Activated CD4-positive, alpha-beta T cell treated with anti-CD3 and anti-CD28 coated beads, Interleukin-2, amount 10 ng/mL, durations not matched to agents 24 days and 14 days (primary cell): ENCODE measurements at places on chromosomes 4 and X. TPM values are rescaled to one million over a fixed set of nuclear protein-coding genes. Genes with fewer than 3 reads are reported as not detected.

The STPG2 gene
- total RNA-seq: not detected in 2 replicates

The TLR3 gene
- total RNA-seq: not detected in 2 replicates

The GLRA2 gene
- not detected in 2 replicates for total RNA-seq

The RAI2 gene
- 0.14 and 0.16 TPM in 2 replicates for total RNA-seq

The BCLAF3 gene
- 4.4 and 5.6 TPM in 2 replicates for total RNA-seq

The IL9R gene
- total RNA-seq: 8.5 and 8.7 TPM in 2 replicates

DNA sequence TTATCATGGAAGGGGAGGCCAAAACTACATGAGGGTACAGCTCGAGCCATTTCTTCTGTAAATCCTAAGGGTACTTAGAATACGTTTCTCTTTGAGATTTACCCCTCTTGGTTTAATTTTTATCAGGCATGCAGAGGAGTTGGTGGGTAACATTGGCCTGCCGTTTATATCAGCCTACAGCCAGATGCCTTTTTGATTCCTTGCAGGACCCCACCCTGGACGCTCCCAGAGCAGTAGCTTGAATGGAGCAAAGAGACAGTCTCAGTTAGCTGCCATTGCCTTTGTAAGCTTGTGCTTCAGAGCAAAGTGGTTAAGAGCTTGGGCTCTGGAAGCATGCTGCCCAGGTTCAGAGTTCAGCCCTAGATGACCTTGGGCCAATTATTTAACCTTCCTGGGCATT, 9.0 kb downstream of the DOCK11 start:
- no peaks in the 10 kb centered on the region for H3K27me3 ChIP-seq
- H3K4me1 ChIP-seq: peaks cover 26% of the 10 kb centered on the region
- no peak overlapping the region for H3K4me3 ChIP-seq
- DNase-seq: no peak
- H3K27ac ChIP-seq: no peak overlapping the region

DNA sequence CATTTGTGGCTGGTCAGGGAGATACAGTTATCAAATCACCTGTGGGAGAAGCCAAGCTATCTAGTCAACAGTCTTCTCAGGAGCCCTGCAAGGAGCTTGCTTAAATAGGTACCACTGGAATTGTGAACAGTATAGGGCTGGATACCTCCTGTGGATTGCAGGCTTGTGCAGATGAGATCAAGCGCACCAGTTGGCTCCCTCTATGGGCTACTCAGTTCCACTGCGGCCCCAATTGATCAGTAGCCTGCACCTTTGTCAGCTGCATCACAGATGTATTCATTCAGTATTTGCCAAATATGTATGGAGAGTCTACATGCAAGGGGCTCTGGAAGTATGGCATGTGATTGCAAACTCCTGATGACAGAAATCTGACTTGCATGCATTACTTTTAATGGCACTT, 28.6 kb downstream of the TEX13A start:
- no peaks in the 10 kb centered on the region for H3K36me3 ChIP-seq
- no peak for DNase-seq
- no peaks in the 10 kb centered on the region for H3K4me1 ChIP-seq
- no peak overlapping the region for H3K27ac ChIP-seq

DNA sequence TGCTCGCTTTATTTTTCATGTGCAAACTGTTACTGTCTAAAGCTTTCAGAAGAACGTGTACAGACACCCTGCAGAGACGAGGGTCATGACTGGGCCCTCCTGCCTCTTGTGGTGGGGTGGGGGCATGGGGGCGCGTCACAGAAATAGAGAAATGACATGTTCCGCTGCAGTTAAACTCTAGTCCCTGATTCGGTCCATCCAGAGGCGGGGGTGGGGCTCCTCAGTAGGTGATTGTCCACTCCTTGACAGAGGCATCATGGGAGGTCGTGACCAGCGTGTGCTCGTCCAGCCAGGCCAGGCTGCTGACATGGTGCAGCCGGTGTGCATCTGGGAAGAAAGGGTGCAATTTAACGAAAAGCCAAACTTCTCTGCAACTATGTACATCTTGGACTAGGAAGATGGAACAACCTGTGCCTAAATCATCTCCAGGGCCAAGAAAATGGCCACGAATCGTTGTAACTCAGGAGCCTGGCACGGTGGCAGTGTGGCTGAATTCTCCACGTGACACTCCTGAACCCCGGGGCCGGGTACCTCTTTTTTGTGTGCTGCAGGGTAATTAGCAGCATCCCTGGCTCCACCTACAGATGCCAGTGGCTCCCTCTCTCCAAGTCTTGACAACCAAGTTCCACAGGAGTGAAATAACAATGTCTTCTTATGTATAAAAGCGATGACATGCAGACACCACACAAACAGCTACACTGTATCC, 41.3 kb downstream of the WDR1 start:
- H3K4me1 ChIP-seq: peaks cover 1% of the 10 kb centered on the region
- H3K27ac ChIP-seq: no peak overlapping the region
- DNase-seq: no peak

- no peaks in the 10 kb centered on the region for H3K36me3 ChIP-seq
- no peak overlapping the region for H3K27ac ChIP-seq
- H3K4me3 ChIP-seq: no peak overlapping the region
- DNase-seq: no peak
These were observed 167.6 kb downstream of the TEX13A start for GRCh38 chrX:105052926-105053325.

GRCh38 chrX:50536955-50537354, 66.3 kb upstream of the DGKK start:
- no peaks in the 10 kb centered on the region for H3K36me3 ChIP-seq
- H3K27ac ChIP-seq: no peak overlapping the region
- H3K4me1 ChIP-seq: no peaks in the 10 kb centered on the region
- H3K4me3 ChIP-seq: no peak overlapping the region
- DNase-seq: no peak
- no peaks in the 10 kb centered on the region for H3K27me3 ChIP-seq

DNA sequence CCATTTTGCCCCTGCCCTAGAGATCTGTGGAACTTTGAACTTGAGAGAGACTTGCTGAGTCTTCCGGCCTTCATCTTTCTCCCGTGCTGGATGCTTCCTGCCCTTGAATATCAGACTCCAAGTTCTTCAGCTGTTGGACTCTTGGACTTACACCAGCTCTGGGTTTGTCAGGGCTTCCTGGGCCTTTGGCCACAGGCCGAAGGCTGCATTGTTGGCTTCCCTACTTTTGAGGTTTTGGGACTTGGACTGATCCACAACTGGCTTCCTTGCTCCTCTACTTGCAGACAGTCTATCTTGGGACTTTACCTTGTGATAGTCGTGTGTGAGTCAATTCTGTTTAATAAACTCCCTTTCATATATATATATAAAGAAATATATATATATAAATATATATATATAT, 1071.0 kb downstream of the ADGRL3 start:
- no peaks in the 10 kb centered on the region for H3K36me3 ChIP-seq
- H3K27ac ChIP-seq: no peak overlapping the region
- H3K27me3 ChIP-seq: no peaks in the 10 kb centered on the region
- H3K4me1 ChIP-seq: no peaks in the 10 kb centered on the region
- H3K4me3 ChIP-seq: no peak overlapping the region

DNA sequence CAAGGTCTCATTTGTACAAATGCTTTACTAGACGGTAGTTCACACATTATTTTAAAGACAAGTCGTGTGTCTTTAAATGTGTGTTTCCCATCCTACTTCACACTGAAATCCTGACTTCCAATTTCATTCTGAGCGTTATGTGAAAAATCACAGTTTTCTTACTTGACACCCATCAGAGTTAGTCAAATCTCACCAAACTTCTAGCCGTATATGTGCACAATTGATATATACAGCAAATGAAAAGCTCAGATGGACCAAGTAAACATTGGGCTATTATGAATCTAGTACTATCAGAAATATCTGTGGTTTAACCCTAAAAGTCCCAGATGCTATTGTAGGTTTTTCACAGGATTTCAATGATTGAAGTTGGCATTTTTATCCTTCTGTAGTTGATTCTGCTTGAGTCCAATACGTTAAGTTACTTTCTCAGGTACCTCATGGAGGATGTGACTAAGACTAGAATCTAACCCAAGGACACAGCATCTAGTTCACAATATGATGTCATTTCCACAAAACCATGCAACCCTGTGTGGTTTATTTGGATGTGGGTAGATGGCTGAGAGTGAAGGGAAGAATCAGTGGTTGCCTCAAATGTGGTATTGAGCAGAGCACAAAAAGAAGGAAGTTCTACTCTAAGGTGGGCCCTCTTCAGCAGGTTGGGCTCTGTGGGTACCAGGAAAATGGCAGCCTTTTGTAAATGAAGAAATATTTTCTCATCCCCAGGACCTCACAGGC, 22.1 kb upstream of the TRIM60 start:
- peaks cover 37% of the 10 kb centered on the region for H3K27me3 ChIP-seq
- peak overlapping the region; percentile 26 for H3K27ac ChIP-seq
- no peaks in the 10 kb centered on the region for H3K36me3 ChIP-seq
- H3K4me1 ChIP-seq: peaks cover 12% of the 10 kb centered on the region
- DNase-seq: peak; percentile 85
- no peak overlapping the region for H3K4me3 ChIP-seq

GRCh38 chrX:129099207-129099606, 424.1 kb downstream of the SMARCA1 start:
- H3K4me3 ChIP-seq: no peak overlapping the region
- H3K36me3 ChIP-seq: no peaks in the 10 kb centered on the region
- no peaks in the 10 kb centered on the region for H3K4me1 ChIP-seq
